Activated CD4-positive, alpha-beta memory T cell treated with anti-CD3 and anti-CD28 coated beads for 36 hours (primary cell): ENCODE measurements at places on chromosomes 16 and 17. TPM values are rescaled to one million over a fixed set of nuclear protein-coding genes. Genes with fewer than 3 reads are reported as not detected.

The PHKG2 gene
- 27.9 TPM for total RNA-seq

The EVI2B gene
- 15.9 TPM for total RNA-seq

The TTYH2 gene
- total RNA-seq: 7.9 TPM

The SBK1 gene
- total RNA-seq: 2.9 TPM

The SOCS3 gene
- total RNA-seq: 162 TPM

The TMEM238L gene
- not detected for total RNA-seq

The ROGDI gene
- 6.2 TPM for total RNA-seq

The FOXN1 gene
- total RNA-seq: not detected

The CTF1 gene
- total RNA-seq: 0.22 TPM

The ARL17A gene
- 15.7 TPM for total RNA-seq

DNA sequence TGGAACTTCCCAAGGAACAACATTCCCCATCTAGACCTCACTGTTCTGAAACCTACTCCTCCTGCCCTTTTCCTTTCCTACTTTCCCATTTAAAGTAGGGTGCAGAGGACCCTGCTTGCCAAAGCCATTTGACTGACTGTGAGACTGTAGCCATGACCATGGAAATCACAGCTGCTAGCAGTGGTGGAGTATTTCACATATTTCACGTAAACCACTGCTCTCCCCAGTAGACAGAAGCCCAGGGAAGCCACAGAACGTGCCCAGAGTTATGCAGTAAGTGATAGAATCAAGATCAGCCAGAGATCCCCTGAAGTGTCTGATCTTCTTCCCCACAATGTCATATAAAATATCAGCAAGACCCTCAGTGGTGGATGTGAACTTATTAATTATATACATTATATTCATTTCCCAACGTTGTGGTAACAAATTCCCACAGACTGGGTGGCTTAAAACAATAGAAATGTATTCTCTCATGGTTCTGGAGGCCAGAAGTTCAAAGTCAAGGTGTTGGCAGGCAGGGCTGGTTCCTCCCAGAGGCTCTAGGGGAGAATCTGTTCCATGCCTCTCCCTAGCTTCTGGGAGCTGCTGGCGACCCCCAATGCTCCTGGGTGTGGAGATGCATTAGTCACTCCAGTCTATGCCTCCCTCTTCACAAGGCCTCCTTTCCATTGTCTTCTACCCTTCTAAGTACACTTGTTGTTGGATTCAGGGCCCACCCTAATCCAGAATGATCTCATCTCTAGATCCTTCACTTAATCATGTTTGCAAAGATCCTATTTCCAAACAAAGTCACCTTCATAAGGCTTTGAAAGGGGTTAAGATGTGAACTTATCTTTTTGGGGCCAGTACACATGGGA lies 20.7 kb upstream of the PRM1 start:
- peaks cover 11% of the 10 kb centered on the region for H3K4me1 ChIP-seq
- H3K27ac ChIP-seq: no peak overlapping the region
- H3K36me3 ChIP-seq: no peaks in the 10 kb centered on the region
- no peak for DNase-seq
- H3K27me3 ChIP-seq: no peaks in the 10 kb centered on the region
- no peak overlapping the region for H3K4me3 ChIP-seq

DNA sequence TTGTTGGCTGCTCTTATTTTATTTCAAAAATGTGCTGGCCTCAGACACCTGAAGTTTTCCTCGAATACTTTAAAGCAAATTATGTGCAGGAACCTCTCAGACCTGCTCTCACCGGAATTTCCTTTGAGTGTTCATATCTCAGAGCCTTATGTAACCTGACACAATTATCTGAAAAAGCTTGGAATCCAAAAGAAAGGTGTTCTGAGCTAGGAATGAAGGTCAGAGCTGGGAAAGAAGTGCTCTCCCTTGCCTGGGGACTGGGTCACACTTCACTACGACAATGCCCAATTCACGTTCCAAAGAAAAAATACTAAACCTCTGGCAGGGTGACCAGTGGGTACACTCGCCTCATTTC lies 6.7 kb upstream of the HSD11B2 start:
- peaks cover 32% of the 10 kb centered on the region for H3K27me3 ChIP-seq
- H3K4me1 ChIP-seq: no peaks in the 10 kb centered on the region
- DNase-seq: no peak
- no peak overlapping the region for H3K27ac ChIP-seq
- no peak overlapping the region for H3K4me3 ChIP-seq

- H3K27me3 ChIP-seq: no peaks in the 10 kb centered on the region
- no peak within 1 kb of the TSS for H3K27ac ChIP-seq
- peak; percentile 21 for DNase-seq
- H3K4me3 ChIP-seq: peak within 1 kb of the TSS; percentile 54
These were observed at the start of gene PIK3R6 for GRCh38 chr17:8867361-8867981. PIK3R6 (minus strand) TSS chr17:8867674; CDS start chr17:8849794, 17,880 bp downstream.

DNA sequence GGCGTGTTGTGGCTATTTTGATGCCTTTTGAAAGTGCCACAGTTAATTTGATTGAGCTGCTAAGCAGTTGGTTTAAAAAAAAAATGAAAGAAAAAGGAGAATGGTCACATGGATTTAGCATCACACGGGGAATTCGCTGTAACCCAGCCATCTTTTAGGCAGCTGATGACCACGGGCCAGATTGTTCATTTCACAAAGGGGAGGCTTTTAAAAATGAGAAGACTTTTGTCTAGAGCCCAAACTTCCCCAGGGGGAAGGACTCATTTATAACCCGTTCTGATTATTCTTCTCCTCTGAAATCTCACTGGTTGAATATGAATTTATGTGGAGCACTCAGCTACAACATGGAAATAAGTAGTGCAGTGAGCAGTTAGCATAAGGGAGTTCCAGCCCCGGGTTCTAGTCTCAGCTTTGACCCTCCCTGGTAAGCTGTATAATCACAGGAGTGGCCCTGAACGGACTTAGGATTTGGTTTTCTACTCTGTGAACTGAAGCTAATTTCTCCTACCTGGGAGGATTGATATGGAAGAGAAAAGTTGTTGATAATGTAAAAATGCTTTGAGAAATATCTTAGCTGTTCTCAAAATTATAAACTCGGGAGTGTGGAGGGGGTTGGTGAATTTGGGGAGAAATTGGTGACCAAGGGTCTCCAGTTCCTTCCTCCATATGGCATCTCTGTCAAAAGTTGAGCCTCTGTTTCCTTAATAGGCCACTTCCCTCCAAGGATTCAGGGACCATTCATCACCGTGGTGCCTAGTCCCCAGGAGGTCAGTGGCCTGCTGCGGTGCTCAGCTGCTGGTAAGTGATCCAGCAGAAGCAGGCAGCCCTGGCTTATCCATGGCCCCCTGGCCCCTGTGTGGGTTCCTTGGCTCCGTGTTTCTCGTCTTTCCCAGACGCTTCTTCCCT lies 76.4 kb upstream of the TBX2 start:
- no peak for DNase-seq
- no peaks in the 10 kb centered on the region for H3K36me3 ChIP-seq
- H3K4me3 ChIP-seq: no peak overlapping the region
- no peaks in the 10 kb centered on the region for H3K4me1 ChIP-seq

GRCh38 chr17:6969323-6969726 lies 26.5 kb upstream of the ALOX12 start:
- no peak for DNase-seq
- peaks cover 3% of the 10 kb centered on the region for H3K36me3 ChIP-seq
- peak overlapping the region; percentile 62 for H3K27ac ChIP-seq
- no peaks in the 10 kb centered on the region for H3K27me3 ChIP-seq

DNA sequence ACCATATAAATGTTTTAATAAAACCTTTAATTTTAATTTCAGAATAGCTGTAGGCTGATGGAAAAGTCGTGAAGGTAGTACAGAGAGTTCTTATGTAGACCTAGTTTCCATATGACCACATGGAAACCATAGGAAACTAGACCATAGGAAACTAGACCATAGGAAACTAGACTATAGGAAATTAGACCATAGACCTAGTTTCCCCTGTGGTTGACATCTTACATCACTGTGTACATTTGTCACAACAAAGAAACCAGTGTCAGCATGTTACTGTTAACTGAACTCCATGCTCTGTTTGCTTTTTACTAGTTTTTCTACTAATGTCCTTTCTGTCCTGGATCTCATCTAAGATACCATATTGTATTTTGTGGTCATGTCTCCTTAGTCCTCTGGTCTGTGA lies 14.6 kb downstream of the NUDT7 start:
- H3K27ac ChIP-seq: no peak overlapping the region
- H3K36me3 ChIP-seq: peaks cover 5% of the 10 kb centered on the region
- no peaks in the 10 kb centered on the region for H3K27me3 ChIP-seq
- H3K4me1 ChIP-seq: peaks cover 4% of the 10 kb centered on the region

- peaks cover 2% of the 10 kb centered on the region for H3K4me1 ChIP-seq
- H3K36me3 ChIP-seq: no peaks in the 10 kb centered on the region
- no peak overlapping the region for H3K4me3 ChIP-seq
- H3K27ac ChIP-seq: no peak overlapping the region
- no peak for DNase-seq
- peaks cover 27% of the 10 kb centered on the region for H3K27me3 ChIP-seq
These were observed 143.4 kb downstream of the HS3ST4 start for GRCh38 chr16:25835126-25835525.

DNA sequence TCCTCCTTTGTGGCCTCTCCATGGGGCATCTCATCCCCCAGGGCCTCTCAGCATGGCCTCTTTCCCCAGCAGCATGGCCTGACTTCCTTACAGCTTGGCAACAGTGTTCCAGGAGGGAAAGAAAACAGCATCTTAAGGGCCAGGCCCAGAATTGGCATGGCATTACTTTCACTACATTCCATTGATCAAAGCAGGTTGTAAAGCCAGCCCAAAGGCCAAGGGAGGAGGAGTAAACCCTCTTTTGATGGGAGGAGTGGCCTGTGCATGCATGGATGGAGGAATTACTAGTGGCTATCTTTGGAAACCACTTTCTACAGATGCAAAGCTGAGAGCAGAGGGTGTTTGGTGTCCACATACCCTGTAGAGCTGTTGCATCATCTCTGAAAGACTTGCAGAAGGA lies 149.4 kb downstream of the AIPL1 start:
- no peak for DNase-seq
- no peak overlapping the region for H3K27ac ChIP-seq
- peaks cover 10% of the 10 kb centered on the region for H3K27me3 ChIP-seq
- H3K36me3 ChIP-seq: no peaks in the 10 kb centered on the region
- no peak overlapping the region for H3K4me3 ChIP-seq

GRCh38 chr16:66008136-66008535 lies 358.4 kb upstream of the CDH5 start:
- H3K36me3 ChIP-seq: no peaks in the 10 kb centered on the region
- H3K27ac ChIP-seq: no peak overlapping the region
- no peaks in the 10 kb centered on the region for H3K27me3 ChIP-seq
- no peak overlapping the region for H3K4me3 ChIP-seq
- no peaks in the 10 kb centered on the region for H3K4me1 ChIP-seq

GRCh38 chr17:27904534-27905446 lies 11.6 kb upstream of the LYRM9 start:
- peaks cover 19% of the 10 kb centered on the region for H3K27me3 ChIP-seq
- H3K27ac ChIP-seq: no peak overlapping the region
- no peak for DNase-seq
- no peaks in the 10 kb centered on the region for H3K4me1 ChIP-seq
- no peak overlapping the region for H3K4me3 ChIP-seq

DNA sequence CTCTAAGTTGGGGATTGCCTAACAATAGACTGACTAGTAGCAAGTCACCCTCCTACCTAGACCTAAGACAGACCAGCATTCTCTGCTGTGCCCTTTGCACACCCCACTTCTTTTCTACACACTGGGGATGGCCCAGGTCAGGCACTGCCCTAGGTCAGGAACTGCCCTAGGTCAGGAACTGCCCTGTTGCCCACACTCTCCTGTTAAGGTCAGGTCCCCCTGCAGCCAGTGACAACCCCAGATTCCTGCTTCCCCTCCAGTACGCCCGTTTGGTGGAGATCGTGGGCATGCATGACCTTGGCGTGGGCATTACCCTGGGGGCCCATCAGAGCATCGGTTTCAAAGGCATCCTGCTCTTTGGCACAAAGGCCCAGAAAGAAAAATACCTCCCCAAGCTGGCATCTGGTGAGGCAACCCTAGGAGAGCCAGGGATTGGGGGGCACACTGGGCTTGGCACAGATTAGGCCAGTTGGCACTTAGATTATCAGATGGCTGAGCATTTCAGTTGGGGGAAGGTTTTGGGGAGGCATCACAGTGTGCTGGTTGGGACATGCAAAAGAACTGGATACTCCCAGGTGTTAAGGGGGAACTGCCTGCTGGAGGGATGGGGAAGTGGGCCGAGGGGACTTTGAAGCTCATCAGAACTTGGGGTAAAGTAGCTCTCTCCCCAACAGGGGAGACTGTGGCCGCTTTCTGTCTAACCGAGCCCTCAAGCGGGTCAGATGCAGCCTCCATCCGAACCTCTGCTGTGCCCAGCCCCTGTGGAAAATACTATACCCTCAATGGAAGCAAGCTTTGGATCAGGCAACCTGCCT lies 1.7 kb downstream of the ACADVL start:
- peaks cover 31% of the 10 kb centered on the region for H3K36me3 ChIP-seq
- H3K27me3 ChIP-seq: no peaks in the 10 kb centered on the region
- no peak for DNase-seq

GRCh38 chr16:78879011-78879410 lies 721.5 kb downstream of the MAF start:
- no peaks in the 10 kb centered on the region for H3K27me3 ChIP-seq
- H3K27ac ChIP-seq: no peak overlapping the region
- H3K4me1 ChIP-seq: peaks cover 7% of the 10 kb centered on the region
- H3K36me3 ChIP-seq: no peaks in the 10 kb centered on the region

DNA sequence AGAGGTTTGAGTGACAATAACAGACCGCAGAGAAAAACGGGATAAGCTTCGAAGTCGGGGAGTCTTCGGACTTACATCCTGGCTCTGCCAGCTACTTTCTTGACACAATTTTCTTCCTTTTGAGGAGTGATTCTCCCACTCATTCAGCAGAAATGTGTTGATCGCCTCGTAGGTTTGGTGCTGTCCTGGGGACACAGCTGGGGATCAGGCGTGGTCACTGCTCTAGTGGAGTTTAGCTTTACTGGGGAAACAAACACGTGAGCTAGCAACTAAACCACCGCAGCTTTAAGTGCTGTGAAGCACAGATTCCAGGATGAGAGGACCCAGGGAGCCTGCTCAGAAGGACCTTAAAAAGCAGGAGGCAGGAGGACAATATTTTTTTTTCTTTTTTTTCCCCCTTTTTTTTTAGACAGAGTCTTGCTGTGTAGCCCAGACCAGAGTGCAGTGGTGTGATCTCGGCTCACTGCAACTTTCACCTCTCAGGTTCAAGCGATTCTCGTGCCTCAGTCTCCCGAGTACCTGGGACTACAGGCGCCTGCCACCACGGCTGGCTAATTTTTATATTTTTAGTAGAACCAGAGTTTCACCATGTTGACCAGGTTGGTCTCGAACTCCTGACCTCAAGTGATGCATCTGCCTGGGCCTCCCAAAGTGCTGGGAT lies 858 bp downstream of the NUBP1 start:
- H3K36me3 ChIP-seq: peaks cover 23% of the 10 kb centered on the region
- H3K27me3 ChIP-seq: no peaks in the 10 kb centered on the region
- H3K27ac ChIP-seq: peak overlapping the region; percentile 99
- H3K4me3 ChIP-seq: peak overlapping the region; percentile 94
